ENCODE measurements at places on chromosomes 12 and 14.

DNA sequence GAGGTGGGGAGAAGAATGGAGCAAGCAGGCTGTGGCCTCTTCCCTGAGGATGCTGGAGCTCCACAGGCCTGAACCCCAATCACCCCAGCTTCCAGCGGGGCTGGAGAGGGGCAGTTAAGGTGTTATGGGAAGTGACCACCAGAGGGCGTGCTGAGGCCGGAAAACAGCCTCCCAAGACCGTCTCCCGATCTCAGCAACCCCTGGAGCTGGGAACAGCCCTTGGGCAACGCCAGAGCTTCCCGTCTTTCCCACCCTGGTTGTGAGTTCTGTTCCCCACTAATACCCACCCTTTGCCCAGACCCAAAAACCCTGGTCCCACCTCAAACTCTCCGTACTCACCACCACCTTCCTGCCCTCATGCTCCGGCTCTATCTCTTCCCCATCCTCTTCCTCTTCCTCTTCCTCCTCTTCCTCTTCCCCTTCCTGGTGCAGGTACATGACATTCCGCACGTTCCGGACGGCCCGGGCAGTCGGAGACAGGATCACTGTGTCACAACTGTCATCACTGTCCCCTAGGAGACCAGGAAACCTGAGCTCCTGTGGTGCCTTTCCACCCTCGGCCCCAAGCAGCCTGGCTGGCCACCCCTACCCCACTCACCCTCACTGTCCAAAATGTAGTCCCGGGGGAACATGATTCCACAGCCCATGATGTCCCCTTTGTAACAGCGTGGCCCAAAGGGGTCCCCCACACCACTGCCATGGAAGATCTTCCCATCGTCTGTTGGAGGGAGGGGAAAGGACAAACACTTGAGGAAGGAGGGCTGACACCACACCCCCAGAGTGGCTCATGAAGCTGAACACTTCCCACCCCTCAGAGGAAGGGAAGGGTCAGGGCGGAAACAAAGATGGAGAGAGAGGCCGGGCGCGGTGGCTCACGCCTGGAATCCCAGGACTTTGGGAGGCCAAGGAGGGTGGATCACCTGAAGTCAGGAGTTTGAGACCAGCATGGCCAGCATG lies 12.9 kb downstream of the SPRYD3 start:
- DNase-seq, result peak; percentile 60

DNA sequence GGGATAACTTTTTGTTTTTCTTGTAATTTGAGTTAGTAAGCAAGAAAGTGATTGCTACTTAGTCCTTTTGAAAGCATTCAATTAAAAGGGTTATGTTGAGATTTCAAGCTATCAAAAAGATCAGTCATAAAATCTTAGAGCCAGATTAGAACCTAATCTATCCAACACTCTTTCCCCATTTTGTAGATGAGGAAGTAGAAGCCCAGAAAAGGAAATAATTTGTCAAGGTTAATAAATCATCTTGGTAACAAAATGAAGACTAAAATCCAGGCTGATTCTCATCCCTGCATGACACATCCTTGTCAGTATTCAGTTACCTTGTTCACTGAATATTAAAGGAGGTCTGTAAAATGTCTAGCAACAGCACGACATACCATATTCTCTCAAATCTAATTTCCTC lies 26.5 kb downstream of the PPP1R13B start:
- DNase-seq, result no peak

DNA sequence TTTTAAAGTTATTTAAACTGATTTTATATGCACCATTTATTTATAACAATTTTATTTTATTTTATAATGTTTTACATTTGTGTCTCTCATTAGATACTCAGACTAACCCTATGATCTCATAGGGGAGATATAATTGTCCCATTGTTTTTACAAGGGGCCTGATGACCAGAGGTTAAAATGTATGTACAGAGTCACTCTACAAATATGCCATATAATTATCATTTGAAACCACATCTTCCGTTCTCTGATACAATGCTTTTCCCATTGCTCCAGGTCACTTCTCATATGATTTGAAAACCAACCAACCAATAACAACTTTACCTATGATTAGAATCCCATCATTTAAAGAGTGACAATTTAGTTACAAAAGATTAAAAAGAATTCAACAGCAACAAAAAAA lies 137.8 kb downstream of the GPHN start:
- DNase-seq, result no peak

DNA sequence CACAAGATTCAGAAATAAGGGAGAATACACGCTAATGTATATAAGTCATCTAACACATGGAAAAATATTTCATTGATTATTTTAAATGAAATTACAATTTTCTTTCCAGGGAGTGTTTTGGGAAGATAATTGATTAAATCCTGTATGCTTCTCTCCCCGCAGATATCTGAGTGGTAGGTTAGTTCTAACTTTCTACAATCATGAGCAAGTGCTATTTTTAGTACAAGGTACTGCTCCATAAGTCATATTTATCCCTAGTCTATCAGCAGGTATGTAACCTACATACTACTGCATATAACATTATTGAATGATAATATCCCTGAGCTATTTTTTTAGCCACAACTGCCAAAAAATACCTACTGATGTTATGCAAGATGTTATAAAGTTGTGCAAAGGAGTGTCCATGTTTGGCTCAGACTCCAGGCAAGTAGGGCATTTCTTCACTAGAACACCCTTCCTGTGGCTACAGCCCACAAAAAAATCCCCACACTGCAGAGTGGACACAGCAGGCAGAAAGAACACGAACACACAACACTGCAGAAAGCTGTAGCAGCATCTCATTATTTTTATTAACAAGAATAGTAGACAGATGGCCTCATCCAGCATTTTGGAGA lies 87.0 kb downstream of the SEC23A start:
- DNase-seq, result no peak

DNA sequence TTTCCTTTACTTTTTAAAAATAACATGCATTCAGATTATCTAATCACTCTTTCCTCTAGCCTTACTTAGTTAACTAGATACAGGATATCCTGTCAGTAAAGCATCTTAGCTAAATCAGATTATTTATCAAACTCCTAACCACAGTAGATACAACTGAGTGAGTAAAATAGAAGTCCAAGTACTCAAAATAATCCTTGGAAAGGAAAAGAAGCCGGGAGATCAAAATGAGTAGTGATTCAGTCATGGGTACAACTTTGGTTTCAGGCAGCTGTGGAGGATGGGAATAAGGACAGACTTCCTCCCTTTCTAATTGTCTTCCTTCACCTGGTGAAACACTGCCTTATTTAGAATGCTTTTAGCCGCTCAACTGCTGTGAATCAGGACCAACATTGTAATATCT lies 29.4 kb downstream of the GNG2 start:
- DNase-seq, result no peak

DNA sequence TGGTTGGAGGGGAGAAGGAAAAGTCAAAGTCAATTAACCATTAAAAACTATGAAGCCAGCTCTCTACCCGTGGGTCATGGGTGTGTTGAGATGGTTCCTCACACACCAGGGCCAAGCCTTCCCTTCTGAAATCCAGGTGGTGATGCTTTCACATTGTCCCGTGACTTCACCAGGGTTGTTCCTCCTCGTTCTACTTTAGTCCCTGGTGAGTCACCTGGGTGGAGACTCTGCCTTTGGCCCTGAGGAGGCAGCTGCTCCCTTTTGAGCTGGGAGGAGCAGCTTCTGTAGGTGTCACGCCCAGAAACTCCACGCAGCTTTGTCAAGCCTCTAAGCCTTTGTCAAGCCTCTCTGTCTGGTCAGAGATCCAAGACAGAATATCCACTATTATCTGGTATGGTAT lies 348.3 kb downstream of the BMP4 start:
- no peak for DNase-seq

- DNase-seq, result no peak
Measured at GRCh38 chr14:75277815-75278421, 710 bp upstream of the FOS start.

DNA sequence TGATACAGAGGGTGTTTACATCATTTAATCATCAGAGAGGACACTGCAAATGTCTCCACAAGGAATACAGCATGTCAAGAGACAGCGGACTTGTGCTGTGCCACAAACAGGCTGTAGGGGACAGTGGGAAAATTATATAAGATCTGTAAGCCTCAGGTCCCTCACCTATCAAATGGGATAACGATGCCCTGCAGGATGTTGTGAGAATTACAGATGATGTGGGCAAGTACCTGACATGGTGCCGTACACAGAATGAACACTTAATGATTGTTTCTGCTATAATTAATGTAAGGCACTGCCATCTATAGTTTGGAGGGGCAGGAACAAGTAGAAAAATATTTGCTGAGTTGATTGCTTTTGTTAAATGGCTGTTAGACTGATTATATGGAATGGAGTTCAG lies 81.9 kb upstream of the GTF2A1 start:
- no peak for DNase-seq

DNA sequence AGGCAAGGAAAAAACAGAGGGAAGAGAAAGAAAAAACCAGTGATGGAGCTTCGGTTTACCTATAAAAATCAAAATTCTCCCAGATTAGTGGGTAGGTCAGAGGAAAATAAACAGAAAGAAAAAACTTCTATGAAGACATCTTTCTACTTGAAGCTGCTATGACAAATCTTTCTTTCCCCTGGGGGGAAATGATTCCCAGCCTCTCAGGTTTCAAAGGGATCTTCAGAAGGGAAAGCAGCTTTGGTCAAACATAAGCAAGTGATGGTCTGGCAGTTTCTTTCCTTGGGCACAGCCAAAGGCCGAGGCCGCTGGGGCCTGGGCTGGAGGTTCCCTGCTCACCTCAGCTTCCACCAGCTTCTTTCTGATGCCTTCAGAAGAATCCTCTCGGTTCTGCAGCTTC lies 104.5 kb downstream of the PRKAB1 start:
- no peak for DNase-seq

DNA sequence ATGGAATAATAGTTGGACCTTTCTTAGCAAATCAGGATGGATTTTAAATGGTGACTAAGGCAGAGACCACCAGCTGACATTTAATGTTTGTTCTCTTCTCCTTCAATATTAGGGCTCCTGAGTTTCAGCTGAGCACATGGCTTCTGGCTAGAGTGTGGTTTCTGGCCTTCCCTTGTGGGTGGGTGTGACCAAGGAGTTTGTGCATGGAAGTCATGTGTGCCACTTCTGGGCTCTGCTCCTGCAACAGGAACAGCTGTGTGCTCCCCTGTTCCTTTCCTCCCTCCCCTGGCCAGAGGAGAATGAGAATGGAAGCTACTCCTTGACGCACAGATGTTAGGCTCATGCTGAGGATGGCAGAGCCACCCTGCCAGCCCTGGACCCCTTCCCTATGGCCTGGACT lies 44.2 kb downstream of the CCDC175 start:
- no peak for DNase-seq

DNA sequence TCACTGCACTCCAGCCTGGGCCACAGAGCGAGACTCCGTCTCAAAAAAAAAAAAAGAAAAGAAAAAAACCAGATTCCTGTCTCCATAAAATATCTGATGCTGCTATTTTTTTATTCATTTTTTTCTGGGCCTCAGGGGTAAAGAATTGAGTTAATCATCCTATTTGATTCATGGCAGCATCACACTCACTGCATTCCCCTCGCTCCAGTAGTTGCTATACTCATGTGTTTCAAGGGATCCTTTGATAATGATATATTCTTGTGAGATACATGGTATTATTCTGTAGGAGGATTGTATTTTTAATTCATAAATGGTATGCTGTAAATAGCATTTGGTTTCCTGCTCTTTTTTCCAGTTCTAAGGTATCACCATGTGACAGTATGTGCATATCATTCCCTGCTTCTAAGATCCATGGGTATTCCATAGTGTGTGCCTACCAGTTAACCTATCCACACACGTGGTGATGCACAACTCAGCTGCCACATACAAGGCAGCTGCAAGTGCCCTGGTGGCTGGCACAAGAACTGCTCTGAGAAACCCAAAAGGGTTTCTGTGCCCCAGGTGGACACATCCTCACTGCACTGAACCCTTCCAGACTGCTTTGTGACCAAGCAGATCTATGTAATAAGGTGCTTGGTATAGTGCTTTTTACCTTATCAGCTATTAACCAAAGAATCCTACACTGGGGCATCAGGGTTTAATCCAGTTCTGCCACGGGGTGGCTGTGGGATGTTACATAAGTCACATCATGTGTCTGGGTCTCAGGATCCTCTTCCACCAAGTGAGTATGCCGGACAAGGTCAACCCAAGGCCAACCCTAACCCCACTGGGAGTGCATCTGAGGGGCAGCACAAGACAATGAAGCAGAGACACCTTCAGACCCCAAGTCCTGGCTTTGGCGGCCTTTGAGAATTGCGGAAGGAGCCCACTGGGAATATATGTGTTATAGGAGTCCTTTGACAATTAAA lies 74.6 kb downstream of the ZFP36L1 start:
- peak; percentile 17 for DNase-seq

- DNase-seq, result no peak
Measured at GRCh38 chr14:84988357-84988756, 541.6 kb upstream of the FLRT2 start.

GRCh38 chr14:23443411-23443812 lies 8.0 kb upstream of the MYH7 start:
- DNase-seq, result no peak

GRCh38 chr12:116647813-116648212 lies 88.6 kb downstream of the MAP1LC3B2 start:
- DNase-seq, result no peak

GRCh38 chr14:65045709-65046108 lies 56.6 kb downstream of the MAX start:
- no peak for DNase-seq

- DNase-seq, result no peak
Measured at GRCh38 chr14:106024983-106025604, 498.7 kb downstream of the TMEM121 start.

- no peak for DNase-seq
Measured at GRCh38 chr14:62409169-62409568, 636.1 kb downstream of the KCNH5 start.

DNA sequence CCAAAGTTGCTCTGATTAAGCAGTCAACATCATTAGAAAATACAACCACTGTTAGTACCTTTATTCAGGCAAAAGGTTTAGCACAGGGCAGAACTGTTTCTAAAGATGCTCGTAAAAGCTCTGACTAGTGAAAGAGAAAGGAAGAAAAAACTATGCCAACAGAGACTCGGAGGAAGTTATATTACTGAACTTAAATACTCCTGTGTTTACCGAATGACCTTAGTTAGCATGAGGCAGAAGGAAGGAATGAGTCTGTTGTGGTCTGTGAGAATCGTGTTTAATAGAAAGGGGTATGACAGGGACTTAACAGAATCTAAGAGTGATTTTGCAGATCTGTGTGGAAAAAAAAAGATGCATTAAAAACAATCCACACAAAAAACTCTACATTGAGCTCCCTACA lies 84.1 kb upstream of the OVCH1 start:
- DNase-seq, result no peak

- no peak for DNase-seq
Measured at GRCh38 chr12:102879144-102879763, 37.8 kb downstream of the PAH start.

GRCh38 chr12:80709811-80710726 lies 2.6 kb downstream of the MYF6 start:
- DNase-seq, result no peak

DNA sequence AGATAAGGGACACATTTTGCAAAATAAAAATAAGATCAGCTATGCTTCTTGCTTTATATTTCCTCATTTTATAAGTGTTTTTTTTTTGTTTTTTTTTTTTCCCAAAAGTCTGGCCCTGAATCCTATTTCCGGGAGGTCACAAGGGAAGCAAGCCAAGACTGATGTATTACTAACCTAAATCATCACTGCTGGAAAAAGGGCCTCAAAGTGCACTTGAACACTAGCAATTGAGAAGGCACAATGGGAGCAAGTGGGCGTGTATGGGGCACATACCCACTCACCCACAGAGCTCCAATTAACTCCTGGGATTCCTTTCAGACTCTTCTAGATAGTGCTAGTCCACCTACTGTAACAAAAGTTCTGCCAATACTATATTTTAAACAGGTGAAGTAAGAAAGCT lies 58.8 kb downstream of the STON2 start:
- no peak for DNase-seq
